Kidney capillary endothelial cell (primary cell): ENCODE measurements at places on chromosomes 2 and 18.

DNA sequence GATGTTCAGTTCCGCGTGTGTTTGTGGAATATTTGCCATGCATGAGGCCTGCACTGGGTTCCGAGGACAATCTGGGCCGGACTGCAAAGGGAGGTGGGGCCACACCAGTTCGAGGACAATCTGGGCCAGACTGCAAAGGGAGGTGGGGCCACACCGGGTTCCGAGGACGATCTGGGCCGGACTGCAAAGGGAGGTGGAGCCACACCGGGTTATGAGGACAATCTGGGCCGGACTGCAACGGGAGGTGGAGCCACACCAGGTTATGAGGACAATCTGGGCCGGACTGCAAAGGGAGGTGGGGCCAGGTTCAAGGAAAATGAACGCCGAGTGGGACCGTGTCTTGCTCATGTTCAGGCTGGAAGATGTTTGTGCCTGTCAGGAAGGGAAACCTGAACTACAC lies 97.8 kb upstream of the HDAC4 start:
- DNase-seq = no peak

DNA sequence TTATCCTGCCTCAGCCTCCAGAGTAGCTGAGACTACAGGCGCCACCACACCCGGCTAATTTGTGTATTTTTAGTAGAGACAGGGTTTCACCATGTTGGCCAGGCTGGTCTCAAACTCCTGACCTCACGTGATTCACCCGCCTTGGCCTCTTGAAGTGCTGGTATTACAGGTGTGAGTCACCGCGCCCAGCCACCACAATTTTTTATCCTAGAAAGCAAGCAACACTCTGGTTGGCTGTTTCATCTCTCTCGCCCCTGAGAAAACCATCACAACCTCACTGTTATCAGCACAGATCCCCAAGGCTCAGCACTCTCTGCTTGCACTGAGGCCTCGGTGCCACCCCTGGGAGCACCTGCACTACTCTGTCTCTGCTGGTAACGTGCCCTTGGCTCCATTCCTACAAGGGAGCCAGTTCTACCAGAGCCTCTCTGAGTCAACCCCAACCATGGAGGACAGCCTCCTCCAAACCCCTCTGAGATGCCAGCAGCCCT lies 134.8 kb upstream of the AGAP1 start:
- no peak for DNase-seq

- DNase-seq = peak; percentile 42
Measured at GRCh38 chr2:197011801-197012641, 85.5 kb upstream of the PGAP1 start.

DNA sequence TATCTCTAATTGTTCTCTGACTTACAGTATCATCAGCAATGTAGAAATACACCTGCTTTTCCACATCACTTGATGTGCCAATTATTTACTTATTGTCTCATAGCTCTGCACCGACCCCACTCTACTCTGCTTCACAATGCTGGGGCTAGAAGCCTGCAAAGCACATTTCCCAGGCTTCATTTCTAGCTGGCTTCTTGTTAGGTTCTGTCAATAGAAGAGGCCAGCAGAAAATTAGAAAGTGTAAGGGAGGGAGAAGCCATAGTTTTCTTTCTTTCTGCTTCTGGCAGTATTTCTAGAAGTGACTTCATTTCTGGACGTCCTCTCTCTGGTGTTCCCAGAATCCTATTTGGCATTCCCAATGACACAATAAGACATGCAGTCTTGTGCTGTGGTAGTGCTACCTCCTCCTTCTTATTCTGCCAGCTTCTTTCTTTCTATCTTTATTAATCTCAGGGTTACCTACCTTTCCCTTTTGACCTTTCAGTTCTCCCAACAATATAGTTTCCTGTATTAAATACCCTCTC lies 12.5 kb upstream of the TANC1 start:
- no peak for DNase-seq

- peak; percentile 47 for DNase-seq
Measured at GRCh38 chr18:11518788-11519685, 90.4 kb upstream of the SLC35G4 start.

GRCh38 chr2:137435162-137435561 lies 529.1 kb upstream of the HNMT start:
- no peak for DNase-seq

GRCh38 chr2:45616658-45617411 lies 5.8 kb upstream of the SRBD1 start:
- no peak for DNase-seq

GRCh38 chr18:23812546-23813440 lies 123.5 kb downstream of the LAMA3 start:
- peak; percentile 51 for DNase-seq
